Memory B cell (primary cell): ENCODE measurements at places on chromosomes 16 and 17.
A peak's percentile ranks its signal among the peaks of the same experiment; 100 is the strongest.

DNA sequence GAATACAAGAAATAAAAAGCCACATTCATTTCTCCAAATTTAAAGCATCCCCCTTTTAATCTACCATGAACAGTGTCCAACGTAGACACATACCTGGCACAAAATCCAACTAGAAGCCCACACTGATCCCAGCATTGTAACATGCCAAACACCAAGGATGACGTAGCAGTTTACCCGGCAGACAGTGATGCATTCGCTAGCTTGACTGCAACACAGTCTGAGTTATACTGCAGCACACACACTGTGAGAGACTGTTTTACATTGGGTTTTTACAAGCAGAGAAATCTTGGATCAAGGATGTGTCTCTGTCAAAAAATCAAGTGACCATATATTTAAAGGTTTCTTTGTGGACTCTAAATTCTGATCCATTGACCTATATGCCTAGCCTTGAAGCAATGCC, 74.5 kb upstream of the C17orf78 start:
- DNase-seq = no peak

DNA sequence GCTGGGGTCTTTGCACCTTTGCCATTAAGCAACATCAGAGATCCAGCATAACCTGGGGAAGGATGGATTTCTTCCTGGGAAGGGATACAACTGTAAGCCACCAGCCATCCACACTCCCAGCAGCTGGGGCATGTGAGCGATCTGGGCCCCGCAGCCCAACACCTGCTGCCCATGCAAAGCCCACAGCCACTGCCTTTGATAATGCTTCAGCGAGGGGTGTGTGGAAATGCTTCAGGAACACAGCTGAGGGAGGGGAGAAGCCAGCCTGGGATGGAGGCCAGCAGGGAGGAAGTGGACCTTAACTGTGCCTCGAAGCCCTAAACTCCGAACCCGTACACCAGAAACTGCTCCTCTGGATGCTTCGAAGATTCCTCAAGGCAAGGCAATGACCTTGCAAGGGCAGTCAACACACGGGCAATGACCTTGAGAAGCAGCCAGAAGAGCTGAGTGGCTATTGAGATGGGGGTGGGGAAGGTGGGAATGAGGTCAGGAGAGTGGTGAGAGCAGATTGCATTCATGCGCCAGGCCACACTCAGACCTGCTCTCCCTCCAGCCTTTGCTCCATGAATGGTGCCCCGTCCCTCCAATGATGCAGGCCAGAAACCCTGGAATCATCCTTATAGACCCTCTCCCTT, 49.1 kb downstream of the KATNIP start:
- no peak for DNase-seq

- DNase-seq = no peak
Measured at GRCh38 chr16:29708917-29709600, 30.1 kb downstream of the QPRT start.

GRCh38 chr16:67430977-67431774, at the start of gene HSD11B2:
Gene HSD11B2 (plus strand): TSS chr16:67431121. CDS start chr16:67431249, 128 bp downstream.
- DNase-seq = peak; percentile 30

DNA sequence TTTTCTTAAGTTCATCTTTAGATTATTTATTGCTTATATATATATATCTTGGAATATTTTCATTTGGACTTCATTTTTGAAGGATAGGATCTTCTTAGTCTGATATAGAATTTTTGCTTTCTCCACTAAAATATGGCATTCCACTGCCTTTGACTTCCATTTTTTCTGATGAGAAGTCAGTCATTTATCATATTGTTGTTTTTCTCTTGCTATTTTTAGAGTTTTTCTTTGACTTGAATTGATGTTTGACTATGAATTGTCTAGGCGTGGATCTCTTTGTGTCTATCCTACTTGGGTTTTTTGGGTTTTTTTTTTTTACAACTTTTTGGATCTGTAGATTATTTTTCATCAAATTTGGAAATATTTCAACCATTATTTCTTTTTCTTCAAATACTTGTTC, 67.7 kb downstream of the NLK start:
- DNase-seq = no peak

DNA sequence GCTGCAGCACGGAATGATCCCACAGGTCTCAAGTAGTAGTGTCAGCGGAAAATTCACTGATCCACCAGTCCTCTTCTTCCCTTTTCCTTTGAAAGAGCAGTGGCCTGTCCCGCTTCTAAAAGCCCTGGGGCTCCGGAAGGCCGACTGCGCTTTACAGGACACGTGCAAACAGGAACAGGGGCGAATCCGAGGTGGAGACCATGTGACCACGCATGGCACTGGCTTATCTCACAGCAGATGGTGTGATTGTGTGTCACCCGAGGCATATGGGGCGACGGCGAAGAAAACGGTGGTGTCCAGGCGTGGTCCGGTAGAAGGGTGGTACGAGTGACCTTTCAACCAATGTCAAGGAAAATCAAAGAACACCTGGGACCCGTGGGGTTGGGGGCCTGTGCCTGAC, 12.0 kb upstream of the KCNJ18 start:
- DNase-seq = no peak

DNA sequence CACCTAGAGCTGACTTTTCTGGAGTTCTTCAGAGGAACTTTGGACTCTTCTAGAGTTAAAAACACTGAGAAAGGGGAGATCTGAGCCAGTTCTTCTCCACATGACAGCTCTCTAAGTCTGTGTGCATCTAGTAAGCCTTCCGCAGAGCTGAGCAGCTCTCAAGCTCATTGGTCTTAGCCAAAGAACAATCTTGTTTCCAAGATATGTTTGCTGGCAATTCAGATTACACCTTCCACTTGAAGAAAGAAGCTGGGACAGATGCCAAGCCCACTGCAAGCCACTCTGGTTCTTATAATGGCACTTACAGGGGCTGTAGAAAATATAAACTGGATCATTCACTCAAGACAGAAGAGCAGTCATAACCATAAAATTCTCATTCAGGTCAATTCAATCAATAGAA, 134.1 kb upstream of the TOX3 start:
- DNase-seq = no peak

DNA sequence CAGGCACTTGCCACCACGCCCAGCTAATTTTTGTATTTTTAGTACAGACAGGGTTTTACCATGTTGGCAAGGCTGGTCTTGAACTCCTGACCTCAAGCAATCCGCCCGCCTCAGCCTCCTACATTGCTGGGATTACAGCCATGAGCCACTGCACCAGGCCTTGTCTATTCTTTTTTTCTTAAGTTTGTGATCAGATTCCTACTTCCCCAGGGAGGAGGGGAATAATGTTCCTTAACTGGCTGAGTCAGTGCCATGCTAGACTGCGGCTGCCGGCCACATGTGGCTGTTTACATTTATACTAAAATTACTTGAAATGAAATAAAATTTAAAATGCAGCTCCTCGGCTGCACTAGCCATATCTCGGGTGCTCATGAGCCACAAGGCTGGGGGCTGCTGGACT, 27.8 kb upstream of the USP36 start:
- no peak for DNase-seq

DNA sequence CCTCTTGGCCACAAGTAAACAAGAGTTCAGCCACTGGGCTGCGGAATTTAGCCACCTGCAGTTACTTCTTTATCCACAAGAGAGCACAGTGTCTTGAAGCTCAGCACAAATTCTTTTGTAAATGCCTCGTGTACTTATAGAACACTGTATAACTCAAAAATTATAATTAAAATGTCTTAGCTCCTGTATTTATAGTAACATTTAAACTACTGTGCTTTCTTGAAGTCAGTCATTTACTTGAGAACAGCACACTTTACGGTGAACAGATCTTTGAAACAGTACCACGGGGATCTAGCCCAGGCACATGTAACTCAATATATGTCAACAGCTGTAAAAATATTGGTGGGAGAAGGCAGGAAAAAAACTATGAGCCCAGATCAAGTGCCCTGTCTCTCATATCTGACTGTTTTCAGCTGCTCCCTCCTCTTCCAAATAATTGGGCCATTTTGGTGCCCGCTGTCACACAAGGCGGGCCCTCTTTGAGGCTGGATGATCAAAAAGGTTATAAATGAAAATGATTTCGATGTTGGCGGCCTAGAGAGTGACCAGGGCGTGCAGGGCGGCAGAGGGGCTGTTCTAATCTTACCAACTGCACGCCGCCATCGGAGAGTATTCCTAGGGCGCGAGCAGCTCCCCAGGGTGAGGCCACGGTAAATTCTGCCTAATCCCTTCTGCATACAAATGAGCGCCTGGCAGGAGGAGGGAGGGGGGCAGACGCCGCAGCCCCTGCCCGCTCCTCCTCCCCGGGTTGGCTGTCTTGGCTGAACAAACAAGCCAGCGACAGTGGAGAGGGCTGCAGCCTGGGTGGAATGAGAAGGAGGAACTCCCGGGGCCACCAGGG, 183.2 kb downstream of the C16orf78 start:
- DNase-seq = no peak

DNA sequence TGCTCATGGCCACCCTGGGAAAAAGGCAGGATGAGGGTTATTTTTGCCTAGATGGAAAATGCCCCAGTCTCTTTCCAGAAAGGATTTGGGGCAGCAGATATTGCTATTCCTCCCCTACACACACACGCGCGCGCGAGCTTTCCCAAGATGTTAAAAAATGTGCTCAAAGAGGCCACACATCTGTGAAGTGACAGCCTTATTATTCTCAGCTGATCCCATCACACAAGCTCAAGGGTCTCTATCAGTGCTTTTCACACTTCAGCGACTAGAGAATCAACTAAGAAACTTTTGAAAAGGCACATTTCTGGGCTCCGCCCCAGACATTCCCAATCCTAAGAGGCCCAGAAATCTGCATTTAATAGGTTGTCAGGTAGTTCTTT, 5.7 kb upstream of the RAB5C start:
- DNase-seq = no peak

DNA sequence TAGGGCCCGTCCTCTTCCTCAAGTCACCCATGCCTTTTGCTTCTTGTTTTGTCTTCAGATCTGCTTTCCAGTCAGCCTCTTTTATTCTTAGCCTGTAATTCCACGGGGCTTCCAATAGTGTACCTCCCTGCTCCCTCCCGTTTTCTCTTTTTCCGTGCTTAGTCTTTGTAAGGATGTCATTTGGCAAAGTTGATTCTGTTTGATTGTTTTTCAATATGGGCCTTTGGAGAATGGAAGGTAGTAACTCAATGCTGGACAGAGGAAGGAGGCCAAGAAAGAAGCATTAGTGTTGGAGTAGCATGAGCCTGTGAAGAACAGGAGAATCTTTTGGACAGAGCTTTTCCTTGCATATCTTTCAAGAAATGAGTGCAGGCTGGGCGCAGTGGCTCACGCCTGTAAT, 6.5 kb downstream of the WWP2 start:
- DNase-seq = no peak

DNA sequence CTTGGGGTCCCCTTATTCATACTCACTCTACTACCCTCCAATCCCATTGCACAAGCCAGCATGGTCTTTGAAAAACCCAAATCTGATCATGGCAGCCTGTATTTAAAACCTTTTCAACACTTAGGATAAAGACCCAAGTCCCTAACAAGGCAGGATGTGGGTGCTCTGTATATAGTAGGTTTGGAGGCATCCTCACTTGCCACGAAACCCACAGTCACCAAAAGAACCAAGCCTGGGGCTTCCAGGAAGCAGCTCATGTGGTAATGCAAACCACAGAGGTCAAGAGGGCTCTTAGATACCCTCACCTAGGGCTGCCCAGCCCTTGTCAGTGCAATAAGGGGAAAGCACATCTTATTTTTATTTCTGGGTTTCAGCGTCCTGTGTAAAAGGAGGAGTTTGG, 218.6 kb upstream of the ASIC2 start:
- no peak for DNase-seq

- DNase-seq = no peak
Measured at GRCh38 chr17:9274973-9275372, 253.7 kb downstream of the NTN1 start.
